ENCODE measurements at places on chromosomes 5 and 9.

- DNase-seq, result peak; percentile 78
Observed at GRCh38 chr5:5288201-5288600, 134.3 kb upstream of the ICE1 start.

DNA sequence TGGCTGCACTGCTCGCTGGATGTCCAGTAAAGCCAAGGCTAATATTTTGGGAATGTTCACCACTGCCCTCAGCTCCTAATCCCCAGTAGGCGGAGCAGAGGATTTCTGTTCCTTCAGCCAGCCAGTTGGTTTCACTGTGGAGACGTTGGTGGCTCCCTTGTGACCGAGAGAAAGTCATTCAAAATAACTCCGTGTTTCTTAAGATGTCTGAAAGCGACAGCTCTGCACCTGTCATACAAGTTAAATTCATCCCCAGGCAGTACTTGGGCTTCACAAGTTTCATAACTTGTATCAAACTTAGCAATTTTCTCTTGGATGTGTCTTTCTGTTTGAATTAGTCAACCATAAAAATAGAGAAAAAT lies 382 bp upstream of the CDKN2B start:
- no peak for DNase-seq

- DNase-seq, result no peak
Observed at GRCh38 chr5:103315455-103315854, 56.9 kb downstream of the MACIR start.

- no peak for DNase-seq
Observed at GRCh38 chr5:120052916-120053828, 410.9 kb upstream of the PRR16 start.

DNA sequence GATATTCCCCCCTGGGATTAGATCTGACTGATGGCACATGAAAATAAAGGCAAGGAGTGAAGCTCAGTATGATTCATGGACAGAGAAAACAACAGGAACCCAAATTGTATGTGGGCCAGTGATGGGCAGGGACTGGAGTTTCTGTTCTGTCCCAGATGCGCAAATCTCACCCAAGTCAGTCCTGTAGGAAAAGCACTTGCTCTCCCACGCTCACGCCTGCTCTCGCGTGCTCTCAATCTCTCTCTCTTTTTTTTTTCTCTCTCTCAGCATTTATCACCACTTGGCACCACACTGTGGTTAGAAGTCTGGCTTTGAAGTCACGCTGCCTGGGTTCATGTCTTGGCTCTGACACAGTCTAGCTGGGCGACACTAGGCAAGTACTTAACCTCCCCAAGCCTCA lies 106.5 kb upstream of the LRRTM2 start:
- peak; percentile 27 for DNase-seq

- peak; percentile 78 for DNase-seq
Observed at GRCh38 chr5:80967500-80968181, 7.5 kb downstream of the RASGRF2 start.

GRCh38 chr9:89686126-89686525 lies 81.3 kb downstream of the GADD45G start:
- no peak for DNase-seq

- DNase-seq, result no peak
Observed at GRCh38 chr9:133306242-133307204, 29.5 kb downstream of the SURF6 start.

DNA sequence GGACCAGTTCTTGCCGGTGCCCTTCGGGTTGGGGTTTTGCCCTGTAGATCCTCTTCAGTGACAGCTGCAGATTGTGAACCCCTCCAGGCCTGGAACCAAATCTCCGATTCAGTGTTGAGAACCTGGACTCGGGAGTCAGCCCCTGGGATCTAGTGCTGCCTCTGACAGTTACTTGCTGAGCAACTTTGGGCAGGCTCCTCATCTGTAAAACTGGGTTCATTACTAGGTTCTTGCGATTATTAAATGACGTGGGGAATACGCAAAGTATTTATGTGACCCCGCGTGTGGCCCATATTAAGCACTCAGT lies 600 bp downstream of the ERCC6L2 start:
- DNase-seq, result no peak

DNA sequence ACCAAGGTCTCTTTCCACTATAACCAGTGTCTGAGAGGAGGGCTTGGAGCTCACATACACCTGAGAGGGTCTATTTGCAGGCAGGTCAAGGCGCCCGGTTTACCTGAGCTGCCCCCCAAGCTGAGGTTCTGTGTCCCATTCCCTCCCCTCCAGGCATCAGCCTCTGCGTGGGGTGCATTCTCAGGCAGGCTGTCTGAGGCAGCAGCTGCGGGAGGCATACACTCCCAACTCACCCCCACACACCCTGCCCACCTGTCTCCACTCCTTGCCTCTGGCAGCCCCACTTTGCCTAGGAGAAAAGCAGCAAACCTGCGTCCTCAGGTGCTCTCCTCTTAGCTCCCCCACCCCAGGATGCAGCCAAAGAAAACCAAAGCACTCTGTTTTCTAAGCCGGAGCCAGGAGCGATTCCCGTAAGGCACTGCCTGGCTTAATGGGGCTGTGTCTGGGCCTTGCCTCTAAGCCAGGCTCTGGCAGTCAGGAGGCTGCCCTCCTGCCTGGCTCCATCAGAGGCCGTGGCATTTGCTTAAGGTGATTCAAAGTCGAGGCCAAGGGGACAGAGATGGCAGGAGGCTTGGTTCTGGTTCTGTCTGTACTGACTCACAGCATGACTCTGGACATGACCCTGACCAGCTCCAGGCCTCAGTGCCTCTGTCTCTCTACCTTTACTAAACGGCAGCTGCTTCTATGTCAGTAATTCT lies 139.2 kb upstream of the TRIM32 start:
- no peak for DNase-seq

DNA sequence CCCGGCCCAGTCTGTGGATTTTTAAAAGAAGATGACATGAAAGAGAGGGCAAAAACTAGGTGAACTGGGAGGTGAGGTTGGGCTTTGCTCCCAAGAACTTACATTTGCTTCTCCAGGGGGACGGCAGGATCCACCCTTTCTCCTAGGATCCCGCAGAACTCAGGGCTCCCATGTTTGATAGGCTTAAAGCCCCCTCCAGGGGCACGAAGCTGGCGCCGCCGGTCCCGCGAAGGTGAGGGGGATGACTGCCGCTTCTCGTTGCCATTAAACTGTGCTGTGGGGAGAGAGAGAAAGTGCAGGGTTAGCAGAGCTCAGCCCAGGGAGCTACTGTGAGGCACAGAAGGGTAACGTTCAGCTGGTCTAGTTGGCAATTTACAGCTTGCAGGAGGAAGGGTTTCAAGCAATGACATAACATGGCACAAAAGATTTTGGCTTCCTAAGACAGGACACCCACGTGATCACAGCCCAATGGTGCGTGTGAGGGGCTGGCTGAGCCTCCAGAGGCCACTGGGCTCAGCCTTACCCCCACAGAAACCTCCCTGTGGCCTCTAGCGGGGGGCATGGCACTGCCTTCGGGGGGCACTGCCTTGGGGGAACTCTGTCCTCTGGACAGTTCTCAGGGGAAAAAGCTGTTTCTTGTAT lies 52.0 kb upstream of the SLC25A51 start:
- no peak for DNase-seq

DNA sequence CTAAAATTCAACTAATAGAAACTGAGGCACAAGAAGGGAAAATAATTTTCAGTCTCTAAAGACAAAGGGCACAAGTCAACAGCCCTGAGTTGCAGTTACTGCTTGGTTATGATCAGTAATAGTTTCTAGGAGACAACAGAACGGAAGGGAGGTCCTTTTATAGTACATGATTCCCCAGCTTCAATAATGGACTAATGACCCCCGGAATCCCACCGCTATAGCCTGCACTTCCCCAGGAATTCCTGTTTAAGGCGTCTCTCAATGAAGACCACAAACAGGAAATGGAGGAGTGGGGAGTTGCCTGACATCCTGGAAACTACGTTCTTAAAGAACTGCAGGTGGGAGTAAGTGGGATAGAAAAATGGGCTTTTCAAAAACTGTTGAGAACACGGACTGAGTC lies 60.6 kb downstream of the DIAPH1 start:
- DNase-seq, result peak; percentile 18

GRCh38 chr9:120110520-120110919 lies 469.4 kb downstream of the CDK5RAP2 start:
- DNase-seq, result no peak

GRCh38 chr5:120304663-120305062 lies 159.4 kb upstream of the PRR16 start:
- DNase-seq, result peak; percentile 93

- DNase-seq, result peak; percentile 23
Observed at GRCh38 chr9:110049699-110050450, 158.1 kb downstream of the C9orf152 start.
